ENCODE measurements at places on chromosomes 16 and 17. TPM values are rescaled to one million over a fixed set of nuclear protein-coding genes. Genes with fewer than 3 reads are reported as not detected.

The ANKFY1 gene
- total RNA-seq, result 54.7 TPM

The KRT9 gene
- not detected for total RNA-seq

The WNT9B gene
- total RNA-seq, result 1.2 TPM

The KRT10 gene
- 2.8 TPM for total RNA-seq

The CLDN7 gene
- 0.92 TPM for total RNA-seq

The TMEM220 gene
- 1.8 TPM for total RNA-seq

The UNC45B gene
- total RNA-seq, result not detected

The NHLRC4 gene
- 0.69 TPM for total RNA-seq

The GTF3C1 gene
- total RNA-seq, result 81.0 TPM

The CMTM1 gene
- 5.5 TPM for total RNA-seq
